Activated T-cell treated with anti-CD3 and anti-CD28 coated beads for 48 hours (primary cell): ENCODE measurements at places on chromosomes 7 and 10.

DNA sequence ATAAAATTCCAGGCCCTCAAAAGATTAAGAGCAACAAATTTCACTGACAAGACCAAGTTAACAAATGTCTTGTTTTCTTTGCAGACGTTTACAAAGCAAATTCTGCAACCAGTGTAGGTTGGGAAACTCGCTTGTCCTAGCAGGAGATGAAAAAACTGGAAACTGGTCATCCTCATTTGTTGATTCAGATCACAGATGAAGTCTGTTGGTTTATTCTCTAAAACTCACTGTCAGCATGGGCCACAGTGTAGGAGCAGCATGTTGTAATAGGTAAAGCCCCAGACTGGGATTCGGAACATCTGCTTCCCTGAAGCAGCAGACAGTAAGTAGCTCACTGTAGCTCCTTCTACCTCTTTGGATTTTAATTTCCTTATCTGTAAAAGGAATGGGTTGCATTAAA, 31.5 kb downstream of the PANK1 start:
- no peak for DNase-seq

- DNase-seq = no peak
Observed at GRCh38 chr10:3248526-3249306, 76.1 kb upstream of the PITRM1 start.

DNA sequence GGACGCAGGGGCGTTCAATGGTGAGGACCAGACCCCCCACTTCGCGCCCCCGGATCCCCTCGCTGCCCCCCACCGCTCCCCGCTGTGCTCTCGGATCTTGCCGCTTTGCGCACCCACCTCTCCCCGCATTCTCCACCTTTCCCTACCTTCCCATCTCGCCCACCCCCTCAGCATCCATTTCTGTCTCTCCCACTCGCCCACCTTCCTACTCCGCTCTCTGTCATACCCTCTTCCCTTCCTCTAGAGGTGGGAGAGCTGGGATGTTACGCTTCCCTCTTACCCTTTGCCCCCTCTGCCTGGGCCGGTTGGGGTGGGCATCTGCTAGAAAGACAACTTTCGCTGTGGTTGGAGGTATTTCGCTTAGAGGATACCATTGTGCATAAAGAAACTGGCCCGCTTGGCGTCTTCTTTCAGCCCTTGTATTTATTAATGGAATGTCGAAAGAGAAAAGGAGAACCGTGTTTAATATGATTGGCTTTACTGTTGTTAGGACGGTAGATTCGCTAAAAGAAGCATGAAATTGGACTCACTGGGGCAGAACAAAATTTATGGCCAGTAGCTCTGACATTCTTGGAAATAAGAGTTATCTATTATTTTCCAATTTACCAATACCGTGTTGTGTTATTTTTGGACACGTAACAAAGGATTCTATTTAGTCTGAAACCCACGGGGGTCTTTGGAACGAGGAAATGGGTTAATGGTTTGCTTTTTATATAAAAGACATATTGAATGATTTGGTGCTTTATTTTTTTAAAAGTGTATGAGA, 873 bp downstream of the PRKAR2B start:
- no peak for DNase-seq

GRCh38 chr7:45703911-45704682, 129.9 kb downstream of the ADCY1 start:
- no peak for DNase-seq

DNA sequence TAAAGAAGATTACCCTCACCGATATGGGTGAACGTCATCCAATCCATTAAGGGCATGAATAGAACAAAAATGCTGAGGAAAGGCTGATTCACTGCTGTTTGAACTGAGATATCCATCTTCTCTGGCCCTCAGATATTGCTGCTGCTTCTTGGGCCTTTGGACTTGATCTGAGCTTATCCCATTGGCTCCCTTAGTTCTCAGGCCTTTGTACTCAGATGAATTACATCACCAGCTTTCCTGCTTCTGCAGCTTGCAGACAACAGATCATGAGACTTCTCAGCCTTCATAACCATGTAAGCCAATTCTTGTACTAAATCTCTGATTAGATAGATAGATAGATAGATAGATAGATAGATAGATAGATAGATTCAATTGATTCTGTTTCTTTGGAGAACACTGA, 40.2 kb downstream of the CYCS start:
- no peak for DNase-seq

DNA sequence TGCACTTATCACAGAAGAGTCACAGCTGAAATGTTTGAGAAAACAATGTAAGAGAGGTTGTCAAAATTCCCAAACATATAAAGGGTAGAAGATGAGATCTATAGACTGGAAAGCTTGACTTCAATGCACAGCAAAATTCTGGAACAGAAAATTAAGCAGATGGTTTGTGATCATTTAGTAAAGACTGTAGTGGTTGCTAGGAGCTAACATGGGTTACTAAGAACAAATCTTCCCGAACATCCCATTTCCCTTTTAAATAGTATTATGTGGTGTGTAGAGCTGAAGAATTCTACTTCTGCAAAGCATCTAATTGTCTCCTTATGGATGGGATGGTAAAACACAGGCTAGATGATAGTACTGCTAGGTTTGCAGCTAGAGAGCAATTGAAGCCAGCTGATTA, 312.3 kb downstream of the CAMK1D start:
- no peak for DNase-seq

- no peak for DNase-seq
Observed at GRCh38 chr10:52951824-52952223, 179.2 kb upstream of the MBL2 start.

DNA sequence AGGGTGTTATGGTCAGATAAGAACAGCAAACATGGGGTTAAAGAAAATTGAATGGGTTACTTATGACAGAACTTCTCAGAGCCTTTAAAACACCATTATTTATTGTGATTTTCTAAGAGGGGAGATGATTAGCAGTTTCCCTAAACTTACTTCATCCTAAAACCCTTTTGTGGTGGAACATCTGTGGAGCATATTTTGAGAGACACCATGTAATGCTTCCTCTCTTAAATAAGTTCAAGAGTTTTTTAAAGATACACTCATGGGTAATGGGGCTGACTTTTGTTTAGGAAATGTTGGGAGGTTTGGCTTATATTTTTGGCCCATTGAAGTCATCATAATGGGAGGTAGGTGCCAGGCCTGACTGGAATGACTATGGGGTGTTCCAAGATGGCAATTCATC, 8.4 kb upstream of the PDCD4 start:
- no peak for DNase-seq

DNA sequence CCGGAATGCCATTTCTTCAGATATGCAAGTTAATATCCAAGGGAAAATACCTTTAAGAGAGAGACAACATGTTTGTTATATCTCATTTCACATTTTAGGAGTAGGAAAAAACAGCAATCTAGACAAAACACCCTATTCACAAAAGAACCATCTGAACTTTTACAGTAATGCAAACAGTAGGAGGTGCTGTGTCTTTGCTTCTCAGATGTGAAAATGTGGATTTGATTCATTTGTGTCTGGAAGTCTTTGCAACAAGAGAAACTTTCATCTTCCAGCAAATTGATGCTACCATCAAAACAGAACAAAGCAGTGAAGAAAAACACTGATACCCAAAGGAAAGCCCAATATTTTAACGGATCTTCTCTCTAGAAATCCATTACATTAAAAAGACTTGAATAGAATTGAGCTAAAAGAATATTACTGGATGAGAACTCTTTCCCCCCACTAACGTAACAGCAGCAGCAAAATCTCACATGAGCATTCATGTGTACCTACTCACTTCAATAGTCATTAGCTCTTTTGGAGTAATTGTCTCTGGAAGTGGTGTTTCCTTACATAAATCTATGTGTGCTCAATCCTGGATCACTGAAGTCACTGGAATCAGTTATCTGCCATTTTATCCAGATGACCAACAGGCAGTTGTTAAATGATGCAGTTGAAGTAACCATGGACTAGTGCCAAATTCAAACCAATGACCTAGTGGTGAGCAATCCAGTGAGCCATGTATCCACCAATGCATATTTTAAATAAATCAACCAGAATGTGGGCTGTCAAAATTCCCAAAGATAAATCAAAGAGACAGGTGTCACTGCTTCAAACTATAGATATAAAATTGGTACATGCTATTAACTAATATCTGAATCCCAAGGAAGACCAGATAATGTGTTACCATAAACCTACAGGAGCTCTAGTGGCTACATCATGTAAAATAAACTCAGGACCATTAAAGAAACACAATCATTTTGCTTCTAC, 1.8 kb downstream of the SEMA3C start:
- DNase-seq = no peak

DNA sequence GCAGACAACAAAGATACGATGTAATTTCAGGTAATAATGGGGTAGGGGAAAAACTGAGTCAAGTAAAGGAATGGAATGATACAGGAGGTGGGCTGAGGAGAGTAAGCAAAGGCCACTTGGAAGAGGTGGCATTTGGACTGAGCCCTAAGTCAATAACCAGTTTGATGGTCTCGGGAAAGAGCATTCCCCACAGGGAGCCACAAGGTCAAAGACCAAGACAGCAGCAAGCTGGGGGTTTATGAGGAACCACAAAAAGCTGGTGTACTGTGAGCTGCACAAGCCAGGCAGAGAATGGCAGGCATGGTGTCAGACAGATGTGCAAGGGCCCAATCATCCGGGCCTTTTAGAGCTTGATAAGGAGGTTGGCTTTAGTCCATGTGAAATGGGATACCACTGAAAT, 98.7 kb downstream of the NOC3L start:
- DNase-seq = no peak

DNA sequence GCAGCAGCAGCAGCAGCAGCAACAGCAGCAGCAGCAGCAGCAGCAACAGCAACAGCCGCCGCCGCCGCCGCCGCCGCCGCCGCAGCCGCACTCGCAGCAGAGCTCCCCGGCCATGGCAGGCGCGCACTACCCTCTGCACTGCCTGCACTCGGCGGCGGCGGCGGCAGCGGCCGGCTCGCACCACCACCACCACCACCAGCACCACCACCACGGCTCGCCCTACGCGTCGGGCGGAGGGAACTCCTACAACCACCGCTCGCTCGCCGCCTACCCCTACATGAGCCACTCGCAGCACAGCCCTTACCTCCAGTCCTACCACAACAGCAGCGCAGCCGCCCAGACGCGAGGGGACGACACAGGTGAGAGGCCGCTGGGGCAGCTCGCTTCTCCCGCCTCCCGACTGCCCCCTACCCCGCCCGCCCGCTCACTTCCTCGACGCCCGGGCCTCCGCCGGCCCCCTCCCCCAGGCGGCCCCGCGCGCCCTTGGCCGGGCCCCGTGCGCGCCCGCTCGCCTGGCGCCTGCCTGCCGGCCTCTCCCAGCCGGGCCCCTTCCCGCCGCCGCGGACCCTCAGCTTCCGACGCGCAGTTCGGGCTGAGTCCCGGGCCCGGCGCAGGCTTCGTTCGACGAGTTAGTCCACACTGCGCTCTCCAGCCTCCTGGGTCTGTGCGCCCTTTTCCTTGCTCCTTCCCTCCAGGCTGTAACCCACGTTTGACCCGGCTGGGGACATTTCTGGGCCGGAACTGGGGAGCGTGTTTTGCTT, 882 bp downstream of the DLX6 start:
- DNase-seq = peak; percentile 51

DNA sequence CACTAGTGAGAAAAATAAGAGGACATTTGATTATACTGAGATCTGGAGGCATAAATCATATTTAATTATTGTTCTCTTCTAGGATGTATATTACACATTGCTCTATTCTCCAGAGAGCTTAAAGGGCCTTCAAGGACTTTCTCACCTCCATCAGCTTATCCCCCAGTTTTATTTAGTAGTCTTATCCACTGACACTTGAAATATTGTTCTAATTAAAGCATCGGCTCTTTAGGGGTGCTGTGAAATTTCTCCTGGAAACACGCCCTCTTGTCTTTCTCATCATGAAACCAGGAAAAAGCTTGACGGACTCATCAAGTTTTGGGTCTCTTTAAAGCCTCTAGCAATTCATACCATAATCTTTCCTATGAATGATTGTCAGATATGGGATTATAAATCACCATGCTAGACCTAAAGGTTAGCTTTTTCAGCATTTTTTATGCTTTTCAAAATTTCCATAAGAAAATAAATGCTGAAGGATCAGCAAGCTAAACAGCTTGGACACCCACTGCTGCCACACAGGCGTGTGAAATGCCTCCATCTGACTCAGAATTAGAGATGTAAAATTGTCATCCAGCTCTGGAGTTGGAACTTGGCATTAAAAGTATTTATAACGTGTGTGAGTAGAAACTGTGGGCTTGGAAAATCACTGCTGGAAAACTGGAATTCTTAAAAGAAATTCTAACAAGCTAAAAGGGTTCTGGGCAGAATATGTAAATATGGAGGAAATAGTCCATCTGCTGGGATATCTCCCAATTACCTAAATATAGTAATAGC, 216.3 kb downstream of the CHRM2 start:
- no peak for DNase-seq

DNA sequence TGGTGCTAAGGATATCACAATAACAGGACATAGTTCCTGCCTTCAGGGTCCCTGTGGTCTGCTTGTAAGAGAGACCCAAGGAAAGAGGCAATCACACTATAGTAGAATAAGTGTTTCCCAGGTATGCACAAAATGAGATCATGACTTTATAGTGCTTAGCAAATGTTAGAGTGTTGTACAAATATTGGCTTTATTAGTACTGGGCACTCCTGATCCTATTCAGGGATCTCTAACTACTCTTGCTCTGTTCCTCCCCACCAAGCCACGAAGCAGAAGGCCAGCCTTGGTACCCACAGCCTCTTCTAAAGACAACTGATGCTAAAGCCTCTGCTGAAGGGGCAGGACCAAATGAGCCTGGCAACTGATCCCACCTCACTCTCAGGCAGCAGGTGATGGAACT, 75.1 kb downstream of the HERPUD2 start:
- DNase-seq = no peak

- no peak for DNase-seq
Observed at GRCh38 chr7:18893156-18893555, 224.3 kb downstream of the TWIST1 start.

GRCh38 chr7:115618676-115619075, 411.9 kb downstream of the TFEC start:
- no peak for DNase-seq

GRCh38 chr10:124575107-124576035, 113.7 kb downstream of the LHPP start:
- DNase-seq = no peak

GRCh38 chr10:90354914-90355313, 502.9 kb downstream of the HTR7 start:
- DNase-seq = no peak

GRCh38 chr10:132036887-132037675, 28.7 kb upstream of the JAKMIP3 start:
- DNase-seq = peak; percentile 8

DNA sequence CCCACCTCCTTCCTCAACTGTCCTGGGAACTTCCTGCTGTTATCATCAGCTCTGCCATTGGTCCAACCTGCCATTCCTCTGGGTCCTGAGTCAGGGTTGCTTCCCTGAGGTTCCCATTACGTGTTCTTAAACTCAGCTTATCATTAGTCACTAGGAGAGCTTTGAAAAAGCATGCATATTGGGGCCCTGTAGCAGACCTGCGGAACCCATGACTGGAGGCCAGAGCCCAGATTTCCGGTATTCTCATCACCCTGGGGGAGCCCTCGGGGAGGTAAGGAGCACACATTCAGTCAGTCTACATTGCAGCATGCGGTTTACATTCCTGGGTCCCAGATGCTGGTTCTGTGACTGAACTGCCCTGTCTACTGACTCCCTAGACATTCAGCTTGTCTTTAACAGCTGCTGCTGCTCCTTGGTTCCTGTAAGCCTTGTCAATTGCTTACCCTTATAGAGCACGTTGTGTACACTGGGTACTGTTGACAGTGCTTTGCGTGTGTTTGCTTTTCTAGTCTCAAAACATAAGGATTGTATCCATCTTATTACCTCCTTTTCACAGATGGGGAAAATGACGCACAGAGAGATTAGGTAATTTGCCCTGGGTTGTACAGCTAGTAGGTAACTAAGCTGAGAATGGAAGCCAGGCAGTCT, 12.8 kb downstream of the CDHR3 start:
- no peak for DNase-seq
